ENCODE measurements at places on chromosomes 4 and X. TPM values are rescaled to one million over a fixed set of nuclear protein-coding genes. Genes with fewer than 3 reads are reported as not detected.

The MTMR8 gene
- 1.7 TPM for total RNA-seq

The SOWAHB gene
- 10.1 TPM for total RNA-seq

- no peak for DNase-seq
Observed at GRCh38 chr4:101306225-101306624, 41.1 kb downstream of the PPP3CA start.

GRCh38 chrX:17443556-17443955, 68.6 kb downstream of the NHS start:
- no peak for DNase-seq

DNA sequence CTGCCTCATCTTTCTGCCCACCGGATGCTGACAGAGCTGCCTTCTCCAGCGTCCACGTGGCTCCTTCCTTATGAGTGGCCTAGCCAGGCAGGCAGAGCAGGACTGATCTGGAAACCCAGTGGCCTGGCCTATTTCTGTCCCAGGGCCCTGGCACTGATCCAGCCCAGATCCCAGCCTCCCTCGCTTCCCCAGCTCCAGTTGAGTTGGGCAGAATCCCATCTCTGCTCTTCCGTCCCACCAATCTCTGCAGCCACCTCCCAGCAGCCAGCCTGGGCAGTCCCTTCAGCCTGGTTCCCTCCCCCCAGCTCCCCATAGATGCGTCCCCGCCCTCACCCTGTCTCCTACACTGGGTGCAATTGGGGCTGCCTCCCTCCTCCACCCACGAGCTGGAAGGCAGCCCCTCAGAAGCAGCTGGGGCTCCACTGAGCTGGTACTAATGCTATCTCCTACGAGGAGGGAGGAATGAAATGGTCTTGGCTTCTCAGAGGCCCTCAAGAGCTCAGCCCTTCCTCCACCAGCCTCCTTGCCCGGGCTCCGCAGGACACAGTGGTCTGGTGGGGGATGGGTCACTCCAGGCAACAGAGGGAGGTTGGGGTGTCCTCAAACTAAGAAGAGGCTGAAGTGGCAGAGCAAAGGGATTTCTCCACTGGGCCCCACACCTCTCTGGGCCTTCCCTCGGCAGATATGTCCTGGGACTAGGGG, 94.2 kb downstream of the PJA1 start:
- peak; percentile 87 for DNase-seq

- no peak for DNase-seq
Observed at GRCh38 chrX:63404332-63404731, 53.2 kb upstream of the SPIN4 start.

- peak; percentile 90 for DNase-seq
Observed at GRCh38 chr4:152106113-152106763, 345.4 kb upstream of the GATB start.

GRCh38 chrX:44989995-44990770, 117.2 kb downstream of the KDM6A start:
- DNase-seq, result no peak
